Stimulated activated CD4-positive, alpha-beta T cell treated with anti-CD3 and anti-CD28 coated beads, Interleukin-15, amount 100 ng/mL, for 1 hour (primary cell): ENCODE measurements at places on chromosomes 1 and 21.

DNA sequence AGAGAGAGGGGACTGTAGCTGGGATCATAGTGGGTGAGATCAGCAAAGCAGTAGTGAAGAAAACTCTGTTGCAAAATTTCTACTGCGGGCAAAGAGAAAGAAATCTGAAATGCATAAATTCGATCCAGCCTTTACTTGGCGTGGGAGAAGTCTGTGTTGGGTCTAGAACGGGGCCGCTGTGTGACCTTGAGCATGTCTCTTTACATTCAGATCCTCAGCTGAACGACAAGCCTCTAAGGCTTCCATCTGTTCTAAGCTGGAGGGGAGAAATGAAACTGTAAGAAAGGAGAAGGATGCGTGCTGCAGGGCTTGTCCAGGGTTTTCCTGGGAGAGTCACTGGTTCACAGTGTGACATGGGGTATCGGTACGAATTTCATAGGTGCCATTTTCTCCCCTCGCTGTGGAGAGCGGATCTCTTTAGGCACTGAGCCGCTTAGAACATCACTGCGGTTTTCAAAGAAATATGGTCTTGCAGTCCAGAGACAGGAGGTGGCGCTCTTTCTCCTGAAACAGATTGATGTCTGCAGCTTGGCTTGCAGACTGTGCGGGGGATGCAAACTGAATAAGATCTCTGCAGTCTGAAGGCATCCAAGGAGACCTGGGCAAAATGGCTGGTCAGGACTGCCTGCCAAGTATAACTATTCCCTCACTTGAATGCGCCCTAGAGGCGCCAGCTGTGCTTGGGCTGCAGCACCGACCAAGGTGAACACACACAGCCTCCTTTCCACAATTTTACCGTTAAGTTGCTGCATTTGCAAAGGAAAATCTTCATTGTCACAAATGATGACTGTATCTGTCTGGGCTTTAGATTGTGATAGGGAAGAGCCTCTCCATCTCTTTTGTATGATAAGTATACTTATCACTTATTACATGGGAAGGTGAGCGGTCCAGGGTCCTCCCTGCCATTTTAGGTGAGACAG is 104.1 kb downstream of the XCL2 start:
- DNase-seq, result peak; percentile 64

DNA sequence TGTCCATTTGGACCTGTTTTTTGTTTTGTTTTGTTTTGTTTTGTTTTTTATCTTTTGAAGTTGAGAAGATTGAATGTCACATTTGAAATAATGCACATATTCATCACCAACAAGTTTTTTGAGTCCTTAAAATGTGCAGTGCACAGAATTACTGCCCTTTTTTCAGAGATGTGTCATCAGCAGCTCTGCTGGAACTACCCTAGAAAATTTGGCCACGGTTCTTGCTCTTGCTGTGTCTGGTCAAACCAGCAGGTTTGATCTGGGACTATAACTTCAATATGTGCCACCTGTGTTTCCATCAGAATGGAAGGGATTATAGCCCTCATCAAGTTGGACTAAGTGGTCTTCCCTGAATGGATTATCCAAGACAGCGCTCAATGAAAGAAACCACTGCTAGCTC is 24.1 kb upstream of the CNN3 start:
- no peak for DNase-seq

GRCh38 chr1:109350655-109351054 is 43.8 kb upstream of the MYBPHL start:
- DNase-seq, result no peak

DNA sequence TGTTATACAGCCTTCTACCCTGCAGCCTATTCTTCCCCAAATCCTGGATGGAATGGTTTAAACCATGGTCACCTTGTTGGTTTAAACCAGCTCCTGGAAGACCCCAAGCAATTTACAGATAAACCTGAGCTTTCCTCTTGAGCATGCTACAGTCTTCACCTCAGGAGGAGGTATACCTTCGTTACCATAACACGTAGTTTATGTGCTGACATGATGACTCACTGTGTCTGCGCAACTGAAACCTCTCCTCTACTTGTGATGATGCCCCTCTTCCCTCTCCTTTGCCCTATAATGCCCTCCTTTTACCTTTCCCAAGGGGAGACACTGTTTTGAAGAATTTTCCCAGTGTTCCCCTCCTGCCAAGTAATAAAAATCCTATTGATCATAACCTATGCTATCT is 457.3 kb upstream of the RGS18 start:
- DNase-seq, result no peak

GRCh38 chr1:239276051-239276450 is 110.3 kb upstream of the CHRM3 start:
- DNase-seq, result no peak

DNA sequence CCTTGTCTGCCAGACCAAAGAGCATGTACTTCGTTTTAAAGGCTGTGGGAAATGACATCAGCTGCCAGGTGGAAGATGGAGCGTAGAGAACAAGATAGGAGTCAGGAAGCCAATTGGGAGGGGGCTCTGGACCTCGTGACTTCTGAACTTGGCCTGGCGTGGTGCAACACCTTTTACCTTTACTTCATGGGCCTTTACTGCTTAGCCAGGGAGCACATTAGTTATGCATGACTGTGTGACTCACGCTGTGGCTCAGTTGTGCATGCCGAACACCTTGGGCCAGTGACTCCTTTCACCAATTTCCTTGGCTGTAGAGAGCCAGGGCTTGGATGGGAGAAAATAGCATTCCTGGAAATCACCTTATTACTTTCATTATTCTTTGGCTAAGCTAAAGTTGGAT is 7.2 kb downstream of the XCL1 start:
- no peak for DNase-seq

- no peak for DNase-seq
Observed at GRCh38 chr21:14949603-14950002, 115.2 kb downstream of the NRIP1 start.

DNA sequence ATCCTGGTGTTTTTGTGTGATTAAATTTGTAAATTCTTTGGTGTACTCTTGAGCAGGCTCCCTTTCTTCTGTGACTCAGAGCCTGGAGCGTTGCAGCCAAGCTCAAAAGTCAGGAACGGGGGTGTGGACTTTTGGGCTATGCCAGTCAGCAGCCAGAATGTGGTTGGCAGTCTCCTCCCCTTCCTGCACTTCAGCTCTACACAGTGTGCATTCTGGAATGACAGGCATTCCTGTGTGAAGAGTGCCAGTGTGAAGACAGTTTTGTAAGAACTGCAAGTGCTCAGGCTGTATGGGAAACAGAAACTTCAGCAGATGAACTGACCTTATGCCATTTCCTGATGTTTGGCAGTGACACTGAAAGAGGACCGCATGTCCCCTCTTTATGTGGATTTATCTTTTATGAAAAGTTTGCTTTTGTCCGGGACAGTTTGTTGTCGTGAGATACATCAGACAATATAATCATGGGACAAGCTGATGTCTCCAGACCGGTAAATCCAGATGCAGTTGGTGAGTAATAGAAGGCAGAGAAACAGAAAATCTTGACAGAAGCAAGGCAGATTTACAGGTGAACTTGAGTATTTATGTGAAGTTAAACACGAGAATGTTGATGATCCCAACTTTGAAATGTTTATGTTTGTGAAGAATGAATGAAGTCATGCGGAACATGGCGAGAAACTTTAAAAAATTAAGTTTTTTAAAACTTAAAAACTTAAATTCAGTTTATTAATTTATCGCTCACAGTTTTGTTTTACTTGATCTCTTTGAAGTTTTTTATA is 67.7 kb upstream of the RCC1 start:
- no peak for DNase-seq

- DNase-seq, result no peak
Observed at GRCh38 chr1:8465692-8466091, 147.8 kb downstream of the SLC45A1 start.

- DNase-seq, result no peak
Observed at GRCh38 chr1:32972814-32973428, 8.3 kb upstream of the RNF19B start.

- DNase-seq, result no peak
Observed at GRCh38 chr1:45394342-45394741, 54.1 kb upstream of the MUTYH start.

- DNase-seq, result no peak
Observed at GRCh38 chr1:224490549-224491537, 56.2 kb upstream of the WDR26 start.

DNA sequence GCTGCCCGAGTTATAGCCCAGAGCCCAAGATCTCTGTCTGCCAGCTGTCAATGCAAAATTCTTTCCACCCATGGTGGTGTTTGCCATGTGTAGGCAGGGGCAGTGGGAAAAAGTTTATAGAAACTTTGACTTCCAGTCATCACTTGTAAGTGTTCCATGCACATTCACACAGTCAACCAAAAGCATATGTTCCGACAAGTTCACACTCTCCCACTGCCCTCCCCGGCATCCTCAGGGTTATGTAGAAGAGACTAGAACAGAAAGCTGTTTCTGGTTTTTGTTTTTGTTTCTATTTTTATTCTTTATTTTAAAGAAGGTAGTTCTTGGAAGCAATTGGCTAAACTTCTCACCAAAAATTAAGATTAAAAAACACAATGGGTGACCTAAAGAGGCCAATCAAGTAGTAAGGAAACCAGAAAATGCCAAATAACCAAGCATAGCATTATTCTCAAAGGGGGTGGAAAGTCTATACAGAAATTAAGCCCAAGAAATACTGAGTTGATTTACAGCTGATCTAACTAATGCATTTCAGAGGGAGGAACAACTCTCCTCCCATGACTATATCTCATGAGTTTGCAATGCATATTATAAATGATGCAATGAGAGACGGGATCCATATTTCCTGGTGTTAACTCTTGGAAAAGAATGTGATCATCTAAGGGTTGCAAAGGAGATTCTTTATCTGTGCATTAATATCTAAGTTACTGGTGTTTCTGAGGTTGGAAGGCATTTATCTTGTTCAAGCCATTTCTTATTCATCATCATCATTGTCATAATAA is 91.5 kb upstream of the ETS2 start:
- no peak for DNase-seq

DNA sequence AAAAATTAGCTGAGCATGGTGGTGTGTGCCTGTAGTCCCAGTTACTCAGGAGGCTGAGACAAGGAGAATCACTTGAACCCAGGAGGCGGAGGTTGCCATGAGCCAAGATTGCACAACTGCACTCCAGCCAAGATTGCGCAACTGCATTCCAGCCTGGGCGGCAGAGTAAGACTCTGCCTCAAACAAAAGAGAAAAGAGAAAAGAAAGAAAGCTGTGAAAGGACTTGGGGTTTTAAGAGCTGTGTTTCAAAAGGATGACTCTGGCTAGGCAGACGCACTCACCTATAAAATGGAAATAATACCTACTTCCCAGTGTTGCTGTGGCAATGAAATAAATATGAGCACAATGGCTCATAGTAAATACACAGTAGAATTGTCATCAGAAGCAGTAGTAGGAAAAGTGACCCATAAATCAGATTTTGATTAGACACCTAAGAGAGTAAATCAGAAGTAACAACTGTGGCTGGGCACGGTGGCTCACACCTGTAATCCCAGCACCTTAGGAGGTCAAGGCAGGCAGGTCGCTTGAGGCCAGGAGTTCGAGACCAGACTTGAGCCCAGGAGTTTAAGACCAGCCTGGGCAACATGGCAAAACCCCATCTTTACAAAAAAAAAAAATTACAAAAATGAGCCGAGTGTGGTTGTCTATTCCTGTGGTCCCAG is 45.9 kb upstream of the PUM1 start:
- no peak for DNase-seq

- DNase-seq, result no peak
Observed at GRCh38 chr1:209326831-209327230, 256.7 kb upstream of the CAMK1G start.

DNA sequence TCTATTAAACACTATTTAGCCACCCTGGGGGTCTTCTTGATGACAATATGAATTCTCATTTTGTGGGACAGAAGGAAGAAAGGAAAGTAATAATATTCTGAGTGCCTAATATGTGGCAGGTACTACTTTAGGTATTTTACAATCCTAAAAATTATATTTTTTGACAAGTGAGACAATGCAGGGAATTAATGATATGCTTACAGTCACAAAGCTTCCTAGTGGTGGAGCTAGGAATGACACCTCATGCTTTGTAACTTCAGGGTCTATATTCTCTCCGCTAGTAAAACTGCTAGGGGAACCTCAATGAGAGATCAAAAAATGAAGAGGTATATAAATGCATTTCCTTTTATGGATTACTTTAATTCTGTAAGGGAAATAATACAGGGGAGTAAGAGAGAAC is 44.3 kb downstream of the TPR start:
- DNase-seq, result no peak

DNA sequence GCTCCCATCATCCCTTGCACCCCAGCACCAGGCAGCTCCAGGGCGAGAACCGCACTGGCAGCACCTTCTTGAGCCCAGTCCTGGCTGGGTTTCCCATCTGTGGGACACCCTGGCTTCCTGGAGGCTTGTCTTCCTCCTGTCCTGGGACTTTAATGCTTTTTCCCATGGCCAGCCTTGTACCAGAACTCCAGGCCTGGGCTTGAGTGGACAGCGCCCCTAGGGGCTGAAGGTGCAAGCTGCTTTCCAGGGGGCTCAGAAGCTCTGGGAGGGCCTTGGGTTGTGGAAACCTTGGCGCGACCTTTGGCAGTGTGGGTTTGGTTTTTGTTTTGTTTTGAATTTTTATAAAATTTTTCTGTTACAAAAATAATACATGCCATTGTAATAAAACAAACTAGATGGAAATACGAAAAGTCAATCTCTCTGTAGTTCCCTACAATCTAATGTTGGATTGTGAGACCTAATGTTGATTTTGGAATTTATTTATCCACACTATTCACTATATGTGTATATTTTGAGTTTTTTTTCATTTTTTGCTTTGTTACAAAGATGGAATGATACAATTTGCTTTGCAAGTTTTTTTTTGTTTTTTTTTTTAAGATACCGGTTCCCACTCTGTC is 33.8 kb upstream of the RPL11 start:
- no peak for DNase-seq

- no peak for DNase-seq
Observed at GRCh38 chr1:15870421-15870820, 22.9 kb downstream of the SPEN start.

- no peak for DNase-seq
Observed at GRCh38 chr1:36751525-36751924, 268.8 kb upstream of the CSF3R start.

DNA sequence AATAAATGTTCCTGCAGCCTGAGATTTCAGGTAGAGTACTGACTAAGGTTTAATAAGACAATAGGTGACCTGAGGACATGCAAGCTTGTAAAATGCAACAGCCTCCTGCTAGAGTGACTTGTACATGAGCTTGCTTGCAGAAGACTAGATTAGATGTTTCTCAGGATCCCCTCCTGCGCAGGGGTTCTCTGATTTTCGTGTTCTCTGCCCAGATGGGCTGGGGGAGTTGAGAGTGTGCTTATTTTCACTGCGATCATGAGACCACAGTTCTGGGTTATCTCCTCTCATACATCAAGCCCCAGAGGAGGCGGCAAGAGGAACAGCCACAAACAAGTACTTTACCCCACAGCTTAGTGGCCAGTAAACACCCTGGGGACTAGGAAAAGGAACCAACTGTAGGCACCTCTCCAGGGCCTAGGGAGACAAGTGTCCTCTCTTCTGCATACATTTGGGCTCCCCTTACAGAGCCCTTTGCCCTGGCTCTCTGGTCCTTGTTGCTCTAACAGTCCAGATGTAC is 8.0 kb downstream of the TMEM81 start:
- no peak for DNase-seq
